Stimulated activated naive B cell treated with anti-CD40 and anti-IgM and Interleukin-4, amounts not matched to agents 10 μg/mL and 1 μg/mL and 100 μg/mL, for 72 hours (primary cell): ENCODE measurements at places on chromosomes 11 and 22.

DNA sequence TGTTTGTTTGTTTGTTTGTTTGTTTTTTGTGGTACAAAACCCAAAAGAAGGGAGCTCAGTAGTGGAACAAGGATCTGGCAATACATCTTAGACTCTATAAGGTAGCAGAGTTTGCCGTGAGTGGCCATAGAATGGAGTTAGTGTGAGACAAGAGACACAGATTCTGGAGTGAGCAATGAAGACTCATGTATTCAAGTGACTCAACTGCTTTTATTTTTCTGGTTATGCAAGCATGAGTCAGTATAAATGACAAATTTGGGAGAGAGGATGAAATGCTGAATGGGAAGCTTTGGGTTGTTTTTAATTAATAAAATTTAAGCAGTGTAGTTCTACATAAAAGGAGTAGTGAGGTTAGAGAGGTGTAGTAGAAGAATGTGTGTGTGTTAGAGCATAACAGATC is 143.6 kb upstream of the ANO5 start:
- no peak for DNase-seq

- no peak for DNase-seq
These were observed 339.8 kb downstream of the KCNA4 start for GRCh38 chr11:29676993-29677392.

DNA sequence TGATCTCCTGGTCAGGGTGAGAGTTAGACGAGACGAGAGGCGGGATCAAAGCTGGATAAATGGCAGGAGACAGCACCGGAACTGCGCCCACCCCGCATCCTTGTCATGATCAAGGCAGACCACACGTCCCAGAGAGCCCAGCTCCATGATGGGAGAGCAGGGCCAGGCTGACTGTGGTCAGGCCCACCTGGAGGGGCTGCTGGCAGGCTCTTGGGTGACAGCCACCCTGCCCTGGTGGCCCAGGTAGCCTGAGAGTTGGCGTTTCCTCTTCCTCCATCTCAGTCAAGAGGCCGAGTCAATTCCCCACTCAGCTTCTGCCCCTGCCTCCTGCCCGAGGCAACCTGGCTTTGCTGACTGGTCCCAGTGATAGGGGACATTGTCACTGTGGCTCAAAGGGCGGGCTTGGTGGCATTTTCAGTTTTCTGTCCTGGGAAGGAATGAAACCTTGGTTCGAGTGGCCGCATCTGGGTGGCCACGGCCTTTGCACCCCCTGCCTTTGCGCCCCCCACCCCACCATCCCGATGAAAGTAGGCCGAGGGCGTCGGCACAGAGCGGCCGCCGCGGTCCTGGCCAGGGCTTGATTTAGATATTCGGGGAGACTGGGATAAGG is 60.8 kb upstream of the PPARA start:
- no peak for DNase-seq

- DNase-seq = no peak
These were observed at the start of gene PRODH for GRCh38 chr22:18935889-18936529. PRODH (minus strand) TSS chr22:18936293; CDS start chr22:18936287, 6 bp downstream.

- DNase-seq = peak; percentile 8
These were observed 64.4 kb downstream of the NAV2 start for GRCh38 chr11:19777039-19777376.

GRCh38 chr22:37752189-37753087 is 55.3 kb upstream of the GCAT start:
- no peak for DNase-seq

DNA sequence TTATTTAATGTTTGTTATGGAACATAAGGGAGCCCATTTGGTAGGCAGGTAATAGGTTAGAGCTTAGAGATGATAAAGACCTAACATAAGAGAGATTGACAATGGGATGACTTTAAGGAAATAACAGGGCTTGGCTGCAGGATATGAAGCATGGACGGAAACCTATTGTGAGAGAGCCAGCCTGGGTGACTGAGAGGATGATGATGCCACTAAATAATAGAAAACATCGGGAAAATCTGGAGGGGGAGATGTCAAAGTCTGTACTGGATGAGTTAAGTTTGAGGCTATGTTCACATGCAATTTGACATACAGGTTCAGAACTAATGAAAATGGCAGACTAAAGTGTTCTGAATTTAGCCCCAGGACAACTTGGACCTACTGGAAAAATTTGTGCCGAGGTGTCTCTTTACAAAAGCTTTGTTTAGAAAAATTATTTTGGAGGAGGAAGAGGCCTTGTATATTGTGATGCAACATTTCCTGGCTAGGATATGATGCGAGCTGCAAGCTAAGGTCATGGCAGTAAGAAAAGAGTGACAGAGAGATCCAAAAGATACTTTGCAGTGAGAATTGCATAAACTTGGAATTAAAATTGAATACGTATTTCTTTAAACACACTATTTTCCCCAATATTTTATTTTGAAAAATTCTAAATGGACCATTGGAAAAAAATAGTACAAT is 339.3 kb upstream of the PLET1 start:
- no peak for DNase-seq

DNA sequence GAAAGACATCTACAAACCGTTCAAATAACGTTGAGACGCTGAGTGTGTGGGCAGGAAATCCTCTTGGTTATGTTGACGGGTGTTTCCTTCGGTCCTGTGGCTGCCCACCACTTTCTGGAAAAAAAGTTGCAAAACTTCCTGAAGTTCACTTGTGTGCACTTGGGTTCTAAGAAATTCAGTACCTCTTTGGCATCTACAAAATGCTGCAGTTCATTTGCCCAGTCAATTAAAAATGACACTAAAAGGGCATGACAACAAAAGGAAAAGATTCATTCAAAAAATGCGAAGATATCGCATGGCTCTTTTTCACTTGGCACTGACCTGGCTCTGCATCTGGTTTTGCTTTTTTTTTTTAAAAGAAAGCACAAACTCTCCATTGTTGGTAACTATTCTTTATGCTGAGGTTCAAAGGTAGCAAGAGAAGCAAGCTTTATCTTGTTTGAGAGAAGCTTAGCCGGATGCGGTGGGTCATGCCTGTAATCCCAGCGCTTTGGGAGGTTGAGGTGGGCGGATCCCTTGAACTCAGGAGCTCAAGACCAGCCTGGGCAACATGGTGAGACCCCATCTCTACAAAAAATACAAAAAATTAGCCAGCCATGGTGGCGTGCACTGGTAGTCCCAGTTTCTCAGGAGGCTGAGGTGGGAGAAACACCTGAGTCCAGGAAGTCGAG is 10.6 kb upstream of the XBP1 start:
- no peak for DNase-seq

DNA sequence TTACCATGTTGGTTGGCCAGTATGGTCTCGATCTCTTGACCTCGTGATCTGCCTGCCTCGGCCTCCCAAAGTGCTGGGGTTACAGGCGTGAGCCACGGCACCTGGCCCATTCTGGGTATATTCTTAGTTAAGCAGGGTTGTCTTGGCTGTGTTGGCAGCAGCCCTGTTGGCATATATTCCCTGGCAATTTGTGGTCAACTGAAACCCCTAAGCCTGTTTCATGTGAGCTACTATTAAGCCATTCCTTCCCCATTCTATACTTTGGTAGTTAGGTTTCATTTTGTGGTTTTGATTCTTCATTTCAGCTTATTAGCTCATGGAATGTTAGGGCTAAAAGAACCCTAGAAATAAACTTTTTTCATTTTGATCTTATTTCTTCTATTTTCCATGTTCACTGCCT is 22.2 kb upstream of the IL18BP start:
- no peak for DNase-seq

- DNase-seq = no peak
These were observed 22.5 kb upstream of the MAML2 start for GRCh38 chr11:96365493-96365892.

GRCh38 chr22:32701034-32701433 is 100.5 kb upstream of the TIMP3 start:
- no peak for DNase-seq

GRCh38 chr11:106152824-106153223 is 75.4 kb downstream of the AASDHPPT start:
- no peak for DNase-seq

DNA sequence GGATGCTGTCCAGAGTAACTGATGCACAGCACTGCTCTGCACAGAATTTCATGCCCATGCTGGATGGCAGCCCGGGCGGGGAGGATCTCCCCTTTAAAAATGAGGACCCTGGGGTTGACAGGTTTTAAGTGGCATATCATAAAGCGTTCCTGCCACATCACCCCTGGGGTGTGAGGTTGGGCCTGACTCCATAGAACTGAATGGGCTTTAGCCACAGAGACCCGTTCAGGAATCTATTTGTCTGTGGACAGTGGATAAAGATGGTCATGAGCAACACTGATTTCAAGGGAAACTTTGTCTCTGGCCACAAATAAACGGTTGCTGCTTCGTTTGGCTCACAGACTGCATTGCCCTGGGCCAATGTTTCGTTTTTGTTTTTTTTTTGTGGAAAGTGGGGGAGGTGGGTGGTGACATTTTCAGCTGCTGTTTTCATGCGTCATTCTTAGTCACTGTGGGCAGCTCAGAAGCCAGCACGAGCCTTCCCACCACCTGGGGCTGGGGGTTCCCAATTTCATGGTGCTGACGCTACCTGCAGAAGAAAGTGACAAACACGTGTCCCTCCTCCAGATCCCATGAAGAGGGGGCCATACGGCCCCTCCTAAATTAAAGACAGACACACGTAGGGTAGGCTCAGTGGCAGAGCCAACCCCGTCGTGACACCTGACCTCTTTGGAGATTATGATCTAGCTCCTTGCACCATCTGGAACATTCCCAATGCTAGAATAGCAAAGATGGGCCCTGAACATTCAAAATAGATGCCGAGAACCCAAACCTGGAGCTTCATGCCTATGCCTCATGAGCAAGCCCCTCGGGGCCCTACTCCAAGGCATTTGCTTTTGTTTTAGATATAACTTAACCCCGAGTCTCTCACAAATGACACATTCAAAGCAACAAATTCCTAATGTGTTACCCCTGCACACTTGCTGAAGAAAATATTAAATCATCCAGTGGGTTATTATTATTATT is 54.8 kb upstream of the PHF21B start:
- DNase-seq = peak; percentile 13

DNA sequence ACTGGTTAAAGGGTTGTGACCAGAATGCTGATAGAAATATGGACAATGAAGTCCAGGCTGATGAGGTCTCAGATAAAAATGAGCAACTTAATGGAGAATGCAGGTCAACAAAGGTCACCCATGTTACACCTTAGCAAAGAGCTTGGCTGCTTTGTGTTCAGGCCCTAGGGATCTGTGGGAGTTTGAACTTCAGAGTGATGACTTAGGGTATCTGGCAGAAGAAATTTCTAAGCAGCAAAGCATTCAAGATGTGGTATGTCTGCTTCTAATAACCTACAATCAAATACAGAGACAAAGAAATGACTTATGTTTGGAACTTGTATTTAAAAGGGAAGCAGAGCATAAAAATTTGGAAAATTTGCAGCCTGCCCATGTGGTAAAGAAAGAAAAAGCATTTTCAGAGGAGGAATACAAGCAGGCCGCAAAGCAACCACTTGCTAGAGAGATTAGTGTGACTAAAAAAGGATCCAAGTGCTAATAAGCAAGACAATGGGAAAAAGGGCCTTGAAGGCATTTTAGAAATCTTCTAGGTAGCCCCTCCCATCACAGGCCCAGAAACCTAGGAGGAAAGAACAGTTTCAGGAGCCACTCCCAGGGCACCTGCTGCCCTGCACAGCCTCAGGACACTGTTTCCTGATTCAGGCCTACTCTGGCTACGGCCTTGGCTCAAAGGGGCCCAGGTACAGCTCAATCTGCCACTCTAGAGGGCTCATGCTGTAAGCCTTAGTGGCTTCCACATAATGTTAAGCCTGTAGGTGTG is 41.3 kb downstream of the TNKS1BP1 start:
- DNase-seq = no peak

DNA sequence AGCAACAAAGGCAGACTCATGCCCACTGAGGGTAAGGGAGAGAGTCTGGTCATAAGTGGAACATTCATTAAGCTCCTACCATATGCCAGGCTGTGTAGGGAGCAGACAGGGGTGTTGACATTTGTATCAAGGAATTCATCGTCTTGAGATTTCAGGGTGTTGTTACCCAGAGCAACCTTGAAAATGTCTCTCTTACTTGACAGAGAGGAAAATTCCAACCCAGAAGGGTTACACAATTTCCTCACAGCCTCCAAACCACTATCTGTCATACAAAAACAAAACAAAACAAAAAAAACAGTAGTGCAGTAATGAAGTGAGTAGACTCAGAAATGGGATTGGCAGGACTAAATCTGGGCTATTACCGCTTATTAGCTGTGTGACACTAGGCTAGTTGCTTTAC is 113.2 kb downstream of the MIAT start:
- DNase-seq = no peak

GRCh38 chr11:82176365-82176764 is 557.3 kb downstream of the FAM181B start:
- no peak for DNase-seq

DNA sequence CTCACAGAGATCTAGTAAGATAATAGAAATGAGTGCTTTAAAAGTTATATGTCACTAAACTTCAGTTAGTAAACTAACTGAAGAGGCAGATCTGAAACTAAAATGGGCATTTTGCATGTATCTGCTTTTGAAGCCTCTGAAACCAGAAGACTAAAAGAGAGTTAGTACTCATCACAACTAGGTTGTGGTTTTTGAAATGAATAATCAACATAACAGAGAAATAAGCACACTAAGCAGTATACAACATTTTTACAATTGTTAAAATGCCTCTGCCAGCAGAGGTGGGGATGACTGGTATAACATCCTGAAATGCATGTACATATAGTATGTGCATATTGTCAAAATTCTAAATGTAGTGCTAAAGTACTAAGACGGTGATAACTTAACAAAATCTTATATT is 564.5 kb downstream of the DLG2 start:
- DNase-seq = no peak

DNA sequence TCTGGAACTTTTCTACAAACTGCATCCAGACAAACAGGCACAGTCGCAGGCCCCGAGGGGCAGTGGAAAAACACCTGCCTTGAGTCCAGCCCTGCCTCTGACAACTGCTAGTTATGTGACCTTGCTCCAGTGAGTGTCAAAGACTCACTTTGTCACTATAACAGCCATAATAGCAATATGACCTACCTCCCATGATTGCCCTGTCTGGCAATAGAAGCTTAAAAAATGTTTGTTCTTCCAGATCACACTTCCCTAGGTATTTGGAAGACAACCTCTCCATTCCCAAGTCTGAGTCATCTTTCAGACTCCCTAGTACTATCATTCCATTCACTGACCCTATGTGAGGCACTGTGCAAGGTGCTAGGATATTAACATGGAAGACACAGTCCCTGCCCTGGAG is 74.5 kb downstream of the RPL27A start:
- no peak for DNase-seq

- no peak for DNase-seq
These were observed 96.9 kb downstream of the SLC1A2 start for GRCh38 chr11:35322318-35322979.

DNA sequence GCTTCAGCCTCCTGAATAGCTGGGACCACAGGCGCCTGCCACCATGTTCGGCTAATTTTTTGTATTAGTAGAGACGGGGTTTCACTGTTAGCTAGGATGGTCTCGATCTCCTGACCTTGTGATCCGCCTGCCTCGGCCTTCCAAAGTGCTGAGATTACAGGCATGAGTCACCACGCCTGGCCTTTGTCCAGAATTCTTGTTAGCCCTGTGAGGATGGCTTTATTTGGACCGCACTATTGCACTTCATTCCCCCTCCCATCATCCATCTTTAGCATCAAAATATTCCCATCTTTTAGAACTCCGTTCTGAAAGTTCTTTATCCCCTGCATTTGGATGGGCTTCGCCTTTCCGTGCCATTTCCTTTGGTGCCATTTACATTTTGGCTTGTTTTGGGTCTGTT is 2.6 kb downstream of the SAMM50 start:
- DNase-seq = no peak

- DNase-seq = no peak
These were observed 97.0 kb upstream of the TOP3B start for GRCh38 chr22:22079404-22080148.

GRCh38 chr11:10584071-10584501 is 15.6 kb upstream of the LYVE1 start:
- no peak for DNase-seq
